ENCODE measurements at places on chromosomes 2 and 18. TPM values are rescaled to one million over a fixed set of nuclear protein-coding genes. Genes with fewer than 3 reads are reported as not detected.

Gene CGREF1
- 17.3 TPM for total RNA-seq

Gene NEU4
- total RNA-seq = 0.31 TPM

Gene BCL11A
- total RNA-seq = 128 TPM

Gene HPCAL1
- 19.0 TPM for total RNA-seq

Gene DSG4
- not detected for total RNA-seq

Gene CIB4
- not detected for total RNA-seq

Gene NAT8
- total RNA-seq = not detected

Gene UGT1A1
- total RNA-seq = not detected

Gene WNT10A
- total RNA-seq = not detected

Gene PLEKHM3
- 50.7 TPM for total RNA-seq

Gene MFSD2B
- not detected for total RNA-seq

Gene IAH1
- 78.1 TPM for total RNA-seq

Gene BIN1
- 45.2 TPM for total RNA-seq

Gene MARS2
- 12.5 TPM for total RNA-seq

Gene HRH4
- total RNA-seq = not detected

Gene STK11IP
- 14.7 TPM for total RNA-seq

Gene OLA1
- total RNA-seq = 92.8 TPM

Gene KCNF1
- total RNA-seq = 13.3 TPM

Gene TMEM18
- 19.8 TPM for total RNA-seq

Gene CROCC2
- under 0.01 TPM for total RNA-seq

Gene ABI2
- 217 TPM for total RNA-seq

Gene SPIRE1
- 128 TPM for total RNA-seq

Gene YWHAQ
- 535 TPM for total RNA-seq

Gene ABHD3
- total RNA-seq = 13.4 TPM

Gene MYCN
- 75.5 TPM for total RNA-seq

Gene DUSP2
- 7.3 TPM for total RNA-seq

Gene CXCR4
- 115 TPM for total RNA-seq

Gene OTOS
- 0.94 TPM for total RNA-seq

Gene SLC9A4
- total RNA-seq = 0.62 TPM

Gene CCDC68
- total RNA-seq = 0.62 TPM

Gene TOGARAM2
- total RNA-seq = under 0.01 TPM

Gene OR6B2
- total RNA-seq = not detected

Gene HOXD9
- total RNA-seq = not detected

Gene COLEC12
- total RNA-seq = 15.4 TPM

Gene ACVR1C
- total RNA-seq = 20.7 TPM

Gene HNMT
- total RNA-seq = 159 TPM

Gene ANTXR1
- 9.8 TPM for total RNA-seq

Gene ERMN
- total RNA-seq = 0.47 TPM

Gene NTSR2
- 0.31 TPM for total RNA-seq

Gene ESPNL
- total RNA-seq = 0.16 TPM

Gene ERICH2
- total RNA-seq = not detected

Gene SERPINB3
- total RNA-seq = not detected

Gene DPP4
- 6.4 TPM for total RNA-seq

Gene SLC39A6
- total RNA-seq = 185 TPM

Gene CDH19
- total RNA-seq = under 0.01 TPM

Gene CNGA3
- 4.4 TPM for total RNA-seq

Gene SLC4A3
- 32.1 TPM for total RNA-seq
